GM13976 (cell line): ENCODE measurements at places on chromosomes 1 and 21.

- no peak for DNase-seq
Observed at GRCh38 chr1:201554190-201554600, 15.3 kb downstream of the NAV1 start.

DNA sequence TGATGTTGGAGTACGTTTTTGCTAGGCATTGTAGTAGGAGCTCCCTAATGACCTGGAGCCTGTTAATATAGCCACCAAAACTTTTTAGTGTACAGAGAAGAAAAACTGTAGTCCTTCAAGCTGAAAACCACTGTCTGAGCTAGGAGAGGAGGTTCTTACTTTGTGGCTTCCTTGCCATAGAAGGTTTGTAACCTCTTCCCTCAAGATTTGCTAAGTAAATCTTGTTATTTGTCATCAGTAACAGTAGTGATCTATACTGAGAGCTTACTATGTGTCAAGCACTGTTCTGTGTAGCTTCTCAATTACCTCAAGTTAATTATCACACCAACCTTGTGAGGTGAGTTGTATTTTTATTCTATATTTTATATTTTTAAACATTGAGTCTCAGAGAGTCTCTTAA lies 21.2 kb upstream of the LRRC8C start:
- peak; percentile 78 for DNase-seq

DNA sequence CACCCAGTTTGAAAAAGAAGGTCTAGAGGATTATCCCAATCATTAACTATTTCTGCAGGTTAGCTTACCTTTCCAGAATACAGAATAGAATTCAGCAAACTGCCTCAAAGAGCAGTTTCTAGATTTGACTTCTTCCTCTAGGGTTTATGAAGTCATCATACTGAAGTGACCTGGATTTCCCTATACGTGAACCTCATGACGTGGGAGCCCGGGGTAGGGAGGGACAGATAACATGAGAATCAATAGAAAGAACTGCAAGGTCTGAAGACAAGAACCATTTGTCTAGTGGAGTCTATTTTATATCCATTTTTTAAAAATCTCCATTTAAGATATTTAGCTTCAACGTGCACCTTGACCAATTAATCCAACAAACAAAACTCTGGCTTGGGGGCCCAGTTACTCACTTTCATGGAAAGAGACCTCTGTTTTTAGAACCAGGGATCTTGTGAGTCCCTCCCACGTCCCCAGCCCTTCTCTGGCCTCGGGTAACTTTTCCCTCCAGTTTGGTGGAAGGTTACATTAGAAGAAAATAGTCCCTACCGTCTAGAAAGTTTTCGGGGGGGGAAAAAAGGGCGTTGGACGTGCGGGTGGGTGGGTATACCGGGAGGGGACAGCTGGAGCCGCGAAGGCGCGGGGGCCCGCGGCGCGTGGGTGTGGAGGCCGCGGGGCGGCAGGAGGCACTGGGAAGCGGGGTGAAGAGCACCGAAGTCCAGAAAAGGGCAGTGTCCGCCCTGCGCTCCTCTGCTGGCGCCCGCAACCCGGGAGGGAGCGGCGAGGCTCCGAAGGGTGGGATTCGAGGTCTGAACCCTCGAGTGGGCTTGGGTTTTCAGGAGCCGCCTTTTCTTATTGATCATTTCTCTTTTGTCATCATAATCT lies 13.8 kb upstream of the POGZ start:
- DNase-seq, result peak; percentile 69

GRCh38 chr1:234844479-234845031 lies 234.6 kb upstream of the IRF2BP2 start:
- no peak for DNase-seq

GRCh38 chr1:33358114-33358794 lies 37.4 kb upstream of the A3GALT2 start:
- DNase-seq, result no peak

GRCh38 chr1:68119445-68119844 lies 69.0 kb upstream of the DIRAS3 start:
- no peak for DNase-seq

DNA sequence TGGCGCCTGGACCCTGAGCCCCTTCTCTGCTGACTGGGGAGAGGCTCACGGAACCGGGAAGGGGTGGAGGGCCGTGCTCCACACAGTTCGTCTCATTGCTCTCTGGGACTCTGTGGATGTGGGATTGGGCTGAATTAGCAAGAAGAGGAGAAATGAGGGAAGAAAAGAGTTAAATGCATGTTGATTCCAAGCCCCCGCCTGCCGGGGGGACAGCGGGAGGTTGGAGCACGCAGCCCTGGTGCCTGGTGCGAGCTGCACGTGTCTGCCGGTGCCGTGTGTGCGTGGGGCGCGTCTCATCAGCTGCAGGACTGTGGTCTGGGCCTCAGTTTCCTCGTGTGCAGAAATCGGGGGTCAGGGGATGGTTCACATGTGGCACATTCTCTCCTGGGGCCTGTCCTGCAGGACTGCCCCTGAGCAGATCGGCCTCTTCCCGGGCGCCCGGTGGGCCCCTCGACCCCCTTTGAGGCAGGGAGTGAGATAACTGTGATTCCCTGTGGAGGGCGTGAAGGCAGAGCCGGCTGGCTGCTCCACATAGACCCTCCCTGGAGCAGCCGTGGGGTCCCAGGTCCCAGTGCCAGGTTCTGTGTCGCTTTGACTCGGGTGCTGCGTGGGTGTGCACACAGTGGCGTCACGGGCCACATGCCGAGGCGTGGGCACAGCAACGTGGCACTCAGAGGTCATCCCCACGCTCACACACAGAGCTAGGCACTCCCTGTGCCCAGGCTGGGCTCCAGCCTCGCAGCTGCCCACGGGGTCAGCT lies 11.4 kb downstream of the SAMD11 start:
- DNase-seq, result no peak

GRCh38 chr1:167524651-167525050 lies 6.3 kb upstream of the CD247 start:
- no peak for DNase-seq

DNA sequence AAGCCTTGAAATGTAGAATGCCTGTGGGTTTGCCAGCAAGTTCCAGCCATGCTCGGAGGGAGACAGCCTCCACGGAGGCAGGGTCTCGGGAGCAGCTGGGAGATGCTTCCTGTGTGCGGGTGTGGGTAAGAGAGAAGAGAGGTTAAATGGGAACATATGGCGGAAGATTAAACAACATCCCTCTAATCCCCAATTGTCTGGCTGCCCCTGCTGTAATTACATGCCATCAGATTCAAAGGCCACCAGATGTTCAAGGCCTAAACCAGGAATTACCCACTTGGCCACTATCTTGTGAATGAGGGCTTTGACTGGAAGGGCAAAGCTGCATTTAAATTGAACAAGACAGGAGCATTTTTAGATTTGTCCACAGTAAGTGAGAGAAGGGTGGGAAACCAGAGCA lies 81.4 kb upstream of the BACE2 start:
- DNase-seq, result no peak

GRCh38 chr1:1144122-1144842 lies 28.4 kb upstream of the C1orf159 start:
- peak; percentile 78 for DNase-seq

- DNase-seq, result no peak
Observed at GRCh38 chr21:21196087-21196486, 197.9 kb downstream of the NCAM2 start.

DNA sequence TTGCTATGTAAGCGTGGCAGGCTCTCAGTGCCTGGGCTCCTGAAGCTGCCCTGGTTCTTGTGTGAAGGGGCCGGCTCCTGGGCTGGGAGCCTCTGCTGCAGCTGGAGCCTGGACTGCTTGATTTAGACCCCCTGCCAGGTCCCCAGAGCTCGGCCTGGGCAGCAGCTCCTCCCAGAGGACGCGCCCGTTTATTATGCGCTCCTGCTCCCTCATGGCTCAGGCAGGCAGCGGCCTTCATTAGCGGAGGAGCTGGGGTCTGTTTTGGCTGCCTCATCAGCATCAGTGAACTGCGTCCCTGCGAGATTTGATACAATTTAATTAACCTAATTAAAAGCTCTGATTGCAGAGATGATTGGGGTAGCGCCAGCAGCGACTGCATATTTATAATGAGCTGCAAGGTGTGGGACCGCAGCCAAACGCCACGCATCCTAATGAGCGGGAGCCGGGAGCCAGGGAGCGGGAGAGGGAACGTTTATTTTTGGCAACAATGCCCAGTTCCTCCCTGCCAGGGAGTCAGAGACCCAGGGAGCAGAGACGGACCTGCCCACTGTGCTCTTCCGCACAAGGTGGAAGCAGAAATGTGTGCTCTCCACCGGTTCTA lies 16.6 kb downstream of the UTP11 start:
- DNase-seq, result no peak

DNA sequence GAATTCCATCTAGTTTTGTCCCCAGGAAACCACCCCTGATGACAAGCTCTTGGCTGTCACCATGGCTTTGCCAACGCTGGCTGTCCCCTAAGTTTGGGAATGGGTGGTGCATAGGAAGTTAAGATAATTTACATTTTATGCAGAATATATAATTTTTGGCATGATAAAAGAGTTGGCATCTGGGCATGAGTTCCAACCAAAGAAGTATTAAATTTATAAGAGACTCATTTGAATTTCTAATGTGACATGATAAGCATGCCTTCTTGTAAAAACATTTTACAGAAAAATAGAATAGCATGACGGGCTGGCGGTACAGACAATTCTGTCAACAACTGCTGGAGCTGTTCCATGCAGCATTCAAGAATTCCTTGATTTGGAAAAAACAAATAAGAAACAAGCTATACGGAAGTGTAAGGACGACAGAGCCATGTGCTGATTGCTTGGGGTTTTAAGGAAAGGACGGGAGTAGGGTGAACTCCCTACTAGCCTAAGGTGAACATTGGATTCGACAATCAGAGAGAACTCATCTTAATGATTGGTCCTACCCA lies 106.8 kb upstream of the C1orf21 start:
- no peak for DNase-seq

DNA sequence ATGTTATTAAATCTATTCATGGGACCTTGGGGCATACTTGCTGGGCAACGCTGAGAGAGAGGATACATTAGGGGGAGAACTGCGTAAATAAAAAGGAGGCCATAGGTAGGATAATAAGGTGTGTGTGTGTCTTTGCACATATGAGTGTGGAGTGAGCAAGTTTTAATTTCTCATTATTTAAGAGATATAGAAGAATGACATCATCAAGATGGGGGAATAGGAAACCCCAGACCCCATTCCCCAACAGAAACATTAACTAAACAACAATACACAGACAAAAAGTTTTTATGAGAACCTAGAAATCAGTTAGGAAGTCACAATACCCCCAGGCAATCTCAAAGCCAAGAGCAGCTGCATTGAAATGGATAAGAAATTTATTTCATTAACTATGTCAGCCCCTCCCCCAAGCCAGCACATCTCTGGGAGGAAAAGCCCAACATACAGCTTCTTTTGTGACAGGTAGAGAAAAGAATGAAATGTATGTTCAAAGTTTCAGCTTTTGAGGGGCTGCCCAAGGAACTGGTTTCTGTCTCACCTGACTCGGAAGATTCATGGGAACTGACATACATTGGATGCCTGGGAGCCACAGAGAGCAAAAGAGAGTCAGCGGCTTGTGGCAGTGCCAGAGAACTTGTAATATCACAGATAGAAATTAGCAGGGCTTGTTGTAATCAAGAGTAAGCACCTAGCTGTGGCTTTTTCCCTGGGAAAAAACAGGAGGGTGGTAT lies 234.3 kb upstream of the NFIA start:
- no peak for DNase-seq
